A549 treated with ZK216348 at 1 μM for 4 hours (cell line): ENCODE measurements at places on chromosomes 7 and 10. TPM values are rescaled to one million over a fixed set of nuclear protein-coding genes. Genes with fewer than 3 reads are reported as not detected.

Gene LDB3
- 0.04 to 0.12 TPM (median 0.08 TPM) in 4 of 5 replicates, not detected in the other for total RNA-seq

Gene MUC3A
- 9.8 to 23.5 TPM (median 22.0 TPM) in 5 replicates for total RNA-seq

Gene LRRTM3
- not detected in 5 replicates for total RNA-seq

Gene NEUROG3
- total RNA-seq: not detected in 5 replicates

Gene ZNF239
- 2.0 to 2.8 TPM (median 2.4 TPM) in 5 replicates for total RNA-seq

Gene STRIP2
- total RNA-seq: 6.0 to 8.0 TPM (median 6.2 TPM) in 5 replicates

Gene MRLN
- total RNA-seq: not detected in 5 replicates

Gene C7orf33
- total RNA-seq: not detected in 5 replicates

Gene A1CF
- total RNA-seq: 0.07 to 0.25 TPM (median 0.08 TPM) in 3 of 5 replicates, not detected in the others

Gene UNC5B
- total RNA-seq: 0.72 to 1.7 TPM (median 1.3 TPM) in 5 replicates

Gene HKDC1
- total RNA-seq: 10.6 to 19.1 TPM (median 12.9 TPM) in 5 replicates
